ENCODE measurements at places on chromosomes 2 and 18.

- no peak for DNase-seq
Measured at GRCh38 chr2:221374234-221374633, 197.9 kb downstream of the EPHA4 start.

- no peak for DNase-seq
Measured at GRCh38 chr18:76412818-76413565, 82.0 kb downstream of the ZNF516 start.

DNA sequence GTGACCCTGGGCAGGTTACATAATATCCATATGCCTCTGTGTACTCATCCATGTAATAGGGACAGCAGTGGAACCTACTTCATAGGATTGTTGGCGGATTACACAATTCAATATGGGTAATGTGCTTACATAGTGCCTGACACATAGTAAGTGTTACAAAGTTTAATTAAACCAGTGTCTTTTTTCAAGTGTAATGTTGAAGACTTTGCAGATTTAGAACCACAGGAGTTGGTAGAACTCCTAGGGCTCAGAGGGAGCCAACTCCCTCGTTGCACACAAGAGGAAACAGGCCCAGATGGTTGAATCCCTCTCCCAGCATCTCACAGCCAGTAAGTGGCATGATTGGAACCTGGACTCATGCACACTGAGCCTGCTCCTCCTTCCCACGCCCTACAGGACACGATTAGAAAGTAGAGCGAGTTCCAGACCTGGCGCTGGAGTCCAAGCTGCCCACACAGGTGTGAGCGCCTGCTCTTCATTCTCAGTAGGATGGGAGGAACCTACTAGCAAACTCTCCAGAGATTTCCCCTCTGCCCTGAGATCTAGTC lies 97.8 kb downstream of the VSNL1 start:
- no peak for DNase-seq

DNA sequence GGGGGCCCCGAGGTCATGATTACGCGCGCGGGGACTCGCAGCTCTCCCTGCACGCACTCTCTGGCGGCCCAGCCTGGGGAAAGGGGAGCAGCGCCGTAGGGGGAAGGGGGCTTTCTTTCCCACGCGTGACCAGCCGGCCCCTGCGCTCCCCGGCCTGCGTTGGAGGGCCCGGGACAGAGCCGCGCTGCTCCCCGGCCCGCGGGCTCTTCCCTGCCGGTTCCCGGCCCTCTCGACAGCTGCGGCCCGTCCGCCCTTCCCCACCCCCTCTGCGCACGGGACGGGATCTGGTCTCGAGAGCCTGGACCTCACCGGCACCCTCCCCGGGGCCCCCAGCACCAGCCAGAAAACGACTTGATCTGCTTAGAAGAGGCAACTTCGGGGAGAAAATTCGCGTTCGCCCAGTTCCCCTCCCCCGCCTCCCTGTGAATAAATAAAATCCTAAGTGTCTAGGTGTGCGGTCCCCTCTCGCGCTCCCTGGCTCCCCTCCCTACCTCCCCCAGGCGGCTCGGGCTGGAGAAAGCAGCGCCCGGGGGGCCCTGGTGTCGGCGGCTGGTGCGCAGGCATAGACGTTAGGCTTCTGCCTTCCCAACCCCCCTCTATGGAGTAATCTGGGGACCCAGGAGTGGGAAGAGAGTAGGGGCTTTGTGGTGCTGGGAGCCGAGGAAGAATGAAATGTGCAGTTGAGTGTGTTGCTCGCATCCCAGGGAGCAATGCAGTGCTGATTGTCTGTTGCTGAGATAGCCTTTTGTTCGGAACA lies 803 bp upstream of the FIGN start:
- no peak for DNase-seq

DNA sequence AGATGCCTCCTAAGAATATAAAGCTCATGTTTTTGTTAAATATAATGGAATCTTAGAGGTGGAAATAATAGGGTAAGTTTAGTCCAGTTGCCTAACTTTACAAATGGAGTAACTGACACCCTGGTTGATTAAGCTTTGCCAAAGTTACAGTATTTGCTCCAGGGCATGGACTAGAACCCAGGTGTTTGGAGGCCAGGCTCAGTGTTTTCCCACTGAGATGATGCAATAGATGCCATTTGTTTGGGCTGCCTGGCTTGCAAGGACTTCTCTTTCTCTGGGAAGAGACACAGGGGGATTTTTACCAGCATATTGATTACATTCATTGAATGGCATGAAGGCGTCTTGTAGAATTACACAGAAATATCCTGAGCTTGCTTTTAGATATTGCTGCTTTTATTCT lies 397.8 kb downstream of the SLC4A3 start:
- no peak for DNase-seq

DNA sequence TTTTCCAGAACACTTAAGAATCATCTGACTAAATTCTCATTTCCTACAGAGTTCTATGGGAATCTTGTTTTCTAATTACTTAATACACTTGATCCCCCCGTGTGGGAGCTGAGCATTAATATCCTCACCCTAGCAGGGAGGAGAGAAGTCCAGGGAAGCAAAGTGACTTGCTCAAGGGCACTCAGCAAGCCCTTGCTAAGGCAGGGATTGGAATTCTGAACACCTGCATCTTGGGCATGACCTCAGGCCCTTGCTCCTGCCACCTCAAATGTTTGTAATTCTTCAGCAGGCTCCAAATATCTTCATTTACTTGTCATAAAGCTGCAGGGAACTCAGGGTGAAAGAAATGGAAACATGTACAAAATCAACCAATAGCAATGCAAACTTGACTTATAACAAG lies 162.4 kb downstream of the GPD2 start:
- no peak for DNase-seq

- no peak for DNase-seq
Measured at GRCh38 chr18:61743775-61744531, 148.9 kb downstream of the RNF152 start.

DNA sequence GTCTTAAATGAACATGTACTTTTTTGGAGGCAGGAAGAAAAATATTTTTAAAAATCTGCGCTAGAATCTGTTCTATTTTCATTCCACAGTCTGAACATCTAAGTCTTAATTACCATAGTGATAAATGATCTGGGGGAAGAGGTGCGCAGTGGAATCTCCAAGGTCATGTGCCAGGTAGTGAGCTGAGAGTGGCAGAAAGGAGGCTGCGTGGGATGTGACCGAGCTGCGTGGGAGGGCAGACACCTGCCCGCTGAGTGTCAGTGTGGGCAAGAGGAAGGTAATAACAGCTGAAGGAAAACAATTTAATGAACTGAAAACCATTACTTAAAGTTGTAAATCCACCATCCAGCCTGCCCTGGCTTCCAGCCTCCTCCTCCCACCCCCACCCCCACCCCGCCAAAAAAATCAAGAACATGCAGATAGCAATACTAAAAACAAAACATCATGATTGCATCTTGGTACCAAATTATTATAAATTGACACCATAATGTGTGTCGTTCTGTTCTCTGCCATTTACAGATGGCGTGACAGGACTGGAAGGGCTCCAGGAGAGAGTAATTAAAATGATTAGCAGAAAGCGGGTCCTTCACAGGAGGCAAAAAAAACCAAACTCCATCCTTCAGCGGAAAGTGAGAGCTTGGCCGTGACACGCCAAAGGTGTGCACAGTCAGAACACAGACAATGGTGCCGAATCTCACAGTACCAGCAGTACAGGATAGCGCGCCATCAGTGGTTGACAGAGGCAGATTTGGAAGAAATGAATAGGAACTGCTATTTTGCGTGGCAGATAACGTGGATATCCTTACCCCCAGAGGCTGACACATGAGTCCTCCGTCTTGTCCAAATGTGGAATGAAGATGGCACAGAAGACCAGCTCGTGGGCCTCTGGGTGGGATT lies 11.4 kb upstream of the DTNB start:
- no peak for DNase-seq

DNA sequence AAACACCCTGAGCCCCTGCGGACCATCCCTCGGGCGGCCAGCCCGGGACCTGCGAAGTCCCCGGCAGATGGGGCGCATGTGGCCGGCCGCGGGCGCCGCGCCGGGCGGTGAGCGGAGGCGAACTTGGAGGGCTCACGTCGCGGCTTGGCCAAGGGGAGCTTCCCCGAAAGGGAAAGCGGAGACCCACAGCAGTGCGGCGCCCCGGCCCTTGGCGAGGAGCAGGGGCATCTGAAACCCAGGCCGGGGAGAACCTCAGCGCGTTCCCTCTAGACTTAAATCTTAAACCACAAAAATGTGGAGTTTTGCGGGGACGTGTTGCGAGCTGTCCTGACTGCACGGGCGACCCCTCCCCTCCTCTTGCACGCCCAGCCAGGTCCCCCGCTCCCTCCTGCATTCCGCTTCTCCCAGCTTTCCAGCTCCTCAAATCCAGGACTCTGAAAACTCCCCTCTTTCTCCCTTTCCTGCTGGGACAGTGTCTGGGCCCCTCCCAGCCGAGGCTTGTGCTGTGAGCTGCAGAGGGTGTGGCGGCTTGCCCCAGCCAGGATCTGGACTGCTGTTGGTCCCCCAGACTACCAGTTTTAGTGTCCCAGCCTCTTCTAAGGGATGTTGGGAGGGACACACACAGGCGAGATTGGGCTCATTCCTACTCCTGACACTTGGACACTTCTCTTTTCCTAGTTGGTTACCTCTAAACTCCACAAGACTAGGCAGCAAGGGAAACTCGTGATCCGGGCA lies 1.3 kb downstream of the FMNL2 start:
- DNase-seq, result peak; percentile 67

GRCh38 chr2:26697425-26697824 lies 4.9 kb downstream of the KCNK3 start:
- no peak for DNase-seq

DNA sequence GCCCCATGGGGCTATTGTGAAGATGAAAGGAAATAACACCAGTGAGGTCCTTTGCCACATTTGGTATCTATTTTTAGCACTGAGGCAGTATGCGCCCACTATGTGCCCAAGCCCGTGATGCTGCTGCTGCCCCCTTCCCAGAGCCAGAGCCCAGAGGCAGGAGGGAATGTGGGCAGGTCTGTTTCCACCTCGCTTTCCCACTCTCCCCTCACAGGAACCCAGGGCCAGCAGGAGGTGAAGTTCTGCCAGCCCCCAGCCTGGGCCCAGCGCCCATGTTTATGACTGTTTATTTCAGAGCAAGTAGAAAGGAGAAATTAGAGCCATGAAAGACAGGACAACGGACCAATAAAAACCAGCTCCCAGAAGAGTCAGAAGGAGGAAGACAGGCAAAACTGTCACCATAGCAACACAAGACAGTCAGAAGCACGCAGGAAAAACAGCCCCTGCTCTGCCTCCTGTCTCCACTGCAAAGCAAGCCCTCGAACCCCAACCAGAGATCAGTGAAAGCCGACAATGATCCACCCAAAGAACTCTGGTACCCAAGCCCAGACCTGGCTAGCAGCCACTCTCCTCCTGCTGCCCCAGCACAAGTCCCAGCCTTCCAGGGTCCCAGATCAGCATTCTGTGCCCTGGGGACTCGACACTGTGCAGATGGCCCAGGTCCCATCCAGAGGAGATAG lies 1.4 kb downstream of the CYRIA start:
- peak; percentile 75 for DNase-seq

DNA sequence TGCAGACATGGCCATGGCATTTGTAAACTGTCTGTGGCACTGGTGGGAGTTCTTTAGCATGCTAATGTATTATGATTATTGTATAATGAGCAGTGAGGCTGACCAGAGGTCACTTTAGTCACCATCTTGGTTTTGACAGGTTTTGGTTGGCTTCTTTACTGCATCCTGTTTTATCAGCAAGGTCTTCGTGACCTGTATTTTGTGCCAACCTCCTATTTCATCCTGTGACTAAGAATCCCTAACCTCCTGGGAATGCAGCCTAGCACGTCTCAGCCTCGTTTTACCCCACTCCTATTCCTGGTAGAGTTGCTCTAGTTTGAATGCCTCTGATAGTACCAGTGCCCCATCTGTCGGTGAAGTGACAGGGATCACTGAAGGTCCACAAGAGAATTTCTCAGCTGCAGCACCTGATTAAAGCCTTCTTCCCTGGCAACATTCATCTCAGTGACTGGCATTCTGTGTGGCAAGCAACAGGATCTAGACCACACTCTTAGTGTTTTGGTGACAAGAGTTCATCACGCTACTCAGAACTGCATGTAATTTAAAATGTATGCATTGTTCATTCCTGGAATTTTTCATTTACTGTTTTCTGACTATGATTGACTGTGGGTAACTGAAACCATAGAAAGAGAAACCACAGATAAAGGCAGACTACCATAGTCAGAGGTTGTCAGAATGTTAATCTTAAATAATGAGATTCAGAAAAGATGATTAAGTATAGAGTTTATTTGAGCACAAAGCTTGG lies 43.0 kb upstream of the GPR39 start:
- DNase-seq, result no peak

DNA sequence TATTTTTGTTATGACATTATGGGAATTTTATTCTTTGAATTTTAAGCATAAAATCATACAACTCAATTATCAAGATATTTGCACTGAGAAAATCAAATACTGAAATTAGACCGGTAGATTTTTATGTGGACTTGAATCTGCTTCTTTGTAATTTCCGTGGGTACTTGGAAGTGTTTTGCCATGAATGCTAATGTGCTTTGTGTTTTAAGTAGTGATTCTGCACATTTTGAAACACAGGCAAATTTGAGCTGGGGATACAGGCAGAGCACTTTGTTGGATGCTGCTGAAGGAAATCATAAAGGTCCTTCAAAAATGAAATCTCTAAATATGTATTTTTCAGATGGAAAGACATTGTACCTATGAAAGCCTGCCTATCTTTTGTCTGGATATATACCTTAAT lies 446.3 kb upstream of the POU3F3 start:
- DNase-seq, result no peak

GRCh38 chr2:172655091-172655837 lies 80.4 kb upstream of the RAPGEF4 start:
- no peak for DNase-seq

- no peak for DNase-seq
Measured at GRCh38 chr2:38533180-38533579, 69.5 kb downstream of the HNRNPLL start.

DNA sequence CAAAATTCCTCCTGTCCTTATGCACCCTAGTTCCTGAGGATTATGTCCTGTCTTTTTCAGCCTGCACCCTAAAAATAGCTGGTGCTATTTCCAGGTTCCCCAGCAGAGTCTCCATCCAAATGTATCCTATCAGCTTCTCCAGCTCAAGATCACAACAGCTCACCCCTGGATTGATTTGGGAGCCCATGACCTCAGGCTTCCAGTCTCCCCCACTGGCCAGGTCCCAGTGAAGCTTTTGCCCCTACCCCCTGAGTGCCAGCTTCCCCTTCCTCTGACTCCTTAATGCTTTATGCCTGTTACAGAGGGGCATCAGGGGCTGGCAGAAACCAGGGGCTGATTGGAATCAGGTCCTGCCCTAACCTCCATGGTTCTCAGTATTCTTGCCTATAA lies 76.9 kb upstream of the DAPL1 start:
- DNase-seq, result no peak

- no peak for DNase-seq
Measured at GRCh38 chr2:217258170-217258569, 398.3 kb upstream of the TNP1 start.

Data from NB4 (cell line).